ENCODE measurements at places on chromosomes 16 and 17.

GRCh38 chr17:64694207-64694606, 32.1 kb upstream of the SMURF2 start:
- DNase-seq, result no peak

DNA sequence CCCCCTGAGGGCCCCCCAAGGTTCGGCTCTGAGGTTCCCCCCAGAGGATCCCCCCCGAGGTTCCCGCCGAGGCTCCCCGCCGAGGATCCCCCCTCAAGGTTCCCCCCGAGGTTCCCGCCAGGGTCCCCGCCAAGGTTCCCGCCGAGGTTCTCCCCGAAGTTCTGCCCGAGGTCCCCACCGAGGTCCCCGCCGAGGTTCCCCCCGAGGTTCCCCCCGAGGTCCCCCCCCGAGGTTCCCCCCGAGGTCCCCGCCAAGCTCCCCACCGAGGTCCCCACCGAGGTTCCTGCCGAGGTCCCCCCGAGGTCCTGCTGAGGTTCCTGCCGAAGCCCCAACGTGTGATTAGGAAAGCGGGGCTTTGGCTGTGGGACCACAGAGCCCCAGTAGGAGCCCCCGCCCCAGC, 32.2 kb upstream of the SSTR5 start:
- DNase-seq, result no peak

DNA sequence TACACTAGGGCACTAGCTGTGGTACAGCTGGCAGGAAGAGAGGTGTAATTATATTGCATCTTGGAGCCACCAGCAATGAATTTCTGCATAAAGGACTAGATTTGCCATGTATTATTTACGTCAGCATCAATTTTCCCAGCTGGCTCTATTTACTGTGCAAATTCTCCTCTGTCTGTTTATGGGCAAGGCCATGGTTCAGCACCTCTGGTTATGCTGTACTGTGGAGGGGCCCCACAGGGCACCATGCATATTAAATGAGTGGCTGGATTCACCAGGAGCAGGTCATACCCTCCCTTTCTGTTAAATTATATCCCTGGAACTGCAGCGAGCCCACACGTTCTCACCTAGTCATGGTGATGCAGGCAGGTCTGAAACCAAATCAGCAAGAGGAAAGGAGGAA, 19.8 kb downstream of the RAD51D start:
- DNase-seq, result no peak

- no peak for DNase-seq
These were observed 24.2 kb downstream of the PLD6 start for GRCh38 chr17:17181666-17182597.

GRCh38 chr17:50222922-50223321, 21.5 kb upstream of the COL1A1 start:
- DNase-seq, result no peak

DNA sequence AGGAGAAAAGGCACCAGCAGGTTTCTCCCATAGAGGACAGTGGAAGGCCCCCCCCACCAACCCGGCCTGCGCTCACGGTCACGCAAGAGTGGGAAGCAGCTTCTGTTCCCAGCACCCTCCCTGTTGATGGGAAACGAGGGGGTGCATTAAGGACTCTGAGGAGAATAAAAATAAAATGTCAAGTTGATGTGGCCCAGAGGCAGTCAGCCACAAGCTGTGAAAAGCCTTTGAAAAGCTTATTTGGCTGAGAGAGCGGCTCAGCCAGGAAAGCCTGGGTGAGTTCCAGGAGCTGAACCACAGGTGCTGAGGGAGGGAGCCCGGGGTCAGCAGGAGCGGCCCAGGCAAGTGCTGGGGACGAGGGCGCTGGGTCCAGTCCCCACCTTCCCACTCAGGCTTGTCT, 26.9 kb upstream of the SPATA32 start:
- DNase-seq, result no peak
